ENCODE measurements at places on chromosomes 4 and X.
A peak's percentile ranks its signal among the peaks of the same experiment; 100 is the strongest.

DNA sequence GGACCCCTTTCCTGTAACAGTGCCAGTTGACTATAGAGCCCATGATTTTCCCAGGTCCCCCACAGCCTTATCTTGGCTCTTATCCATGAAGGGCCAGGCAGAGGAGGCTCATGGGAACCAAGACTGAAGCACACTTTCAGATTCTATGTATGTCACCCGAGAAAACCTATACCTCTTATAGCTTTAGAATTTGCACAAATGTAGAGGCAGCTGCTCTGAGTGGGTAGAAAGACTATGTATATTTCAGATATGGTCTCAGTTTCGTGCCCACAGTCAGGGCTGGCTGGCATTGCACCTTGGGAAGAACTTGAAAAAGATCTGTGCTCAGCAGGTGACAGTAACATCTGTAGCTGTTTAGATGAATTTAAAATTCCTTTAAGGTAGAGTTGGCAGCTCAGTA lies 8.3 kb upstream of the LNX1 start:
- no peak for DNase-seq

GRCh38 chr4:155611501-155611900 lies 55.1 kb upstream of the GUCY1A1 start:
- no peak for DNase-seq

DNA sequence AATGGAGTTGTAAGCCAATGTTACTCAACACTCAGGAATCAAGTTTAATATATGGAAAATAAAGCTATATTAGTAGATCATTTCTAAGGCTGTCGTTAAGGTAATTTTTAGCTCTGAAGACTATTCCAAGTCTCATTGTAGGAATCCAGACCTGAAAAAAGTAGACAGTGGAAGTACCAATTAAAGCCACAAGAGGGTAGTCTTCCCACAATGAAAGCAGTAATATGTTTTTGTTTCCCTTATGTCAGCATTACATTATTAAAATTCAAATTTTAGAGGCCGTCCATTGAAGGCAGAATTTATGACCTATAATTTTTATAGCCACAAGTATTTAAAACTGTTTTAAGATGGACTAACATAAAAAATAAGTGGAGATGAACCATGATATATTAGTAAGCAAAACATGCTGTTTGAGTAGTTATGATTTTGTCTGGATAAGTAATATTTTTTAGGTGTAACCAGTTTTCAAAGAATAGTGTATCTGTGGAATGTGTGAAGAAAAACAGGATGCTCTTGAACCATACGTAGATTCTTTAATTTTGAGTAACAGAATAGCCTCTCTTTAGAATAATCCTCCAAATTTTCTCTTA lies 372.6 kb upstream of the TECRL start:
- DNase-seq: no peak

GRCh38 chr4:153325558-153325957 lies 18.9 kb upstream of the MND1 start:
- DNase-seq: no peak

DNA sequence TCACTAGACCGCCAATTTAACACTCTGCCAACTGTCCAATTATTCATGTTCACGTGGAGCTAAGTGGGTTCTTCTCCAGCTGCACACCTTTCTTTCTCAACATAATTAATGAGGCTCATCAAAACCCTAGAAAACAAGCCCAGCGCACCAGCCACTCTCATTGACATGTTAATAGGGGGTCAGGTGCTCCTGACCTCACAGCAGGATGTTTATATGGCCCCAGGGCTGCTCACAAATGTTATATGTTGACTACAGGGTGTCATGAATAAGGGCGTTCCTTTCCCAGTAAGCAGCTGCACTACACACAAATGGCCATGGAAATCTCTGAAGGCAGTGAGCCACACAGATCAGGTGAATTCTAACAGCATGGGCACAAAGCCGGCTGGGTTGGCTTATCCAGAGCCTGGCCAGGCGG lies 209.8 kb downstream of the MGST2 start:
- DNase-seq: no peak

GRCh38 chr4:4875147-4875546 lies 15.7 kb downstream of the MSX1 start:
- DNase-seq: no peak

DNA sequence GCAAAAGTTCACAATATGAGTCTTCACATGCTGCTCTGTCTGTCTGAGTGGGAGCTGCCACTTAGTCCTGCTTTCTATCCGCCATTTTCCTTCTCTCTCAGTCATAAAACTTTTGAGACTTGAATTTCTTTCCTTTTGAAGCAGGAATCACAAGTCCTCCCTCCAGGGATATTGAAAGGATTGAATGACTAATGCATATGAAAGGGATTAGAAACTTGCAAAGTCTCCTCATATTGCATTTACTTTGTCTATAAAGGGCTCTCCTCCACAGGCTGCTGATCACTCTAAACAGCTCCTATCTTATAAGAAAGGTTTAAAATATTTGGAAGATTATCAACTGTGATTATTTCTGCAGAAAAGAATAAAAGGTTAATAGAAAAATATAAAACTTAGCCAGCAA lies 879.1 kb downstream of the ARAP2 start:
- DNase-seq: no peak

- peak; percentile 9 for DNase-seq
These were observed 10.2 kb upstream of the TMEM156 start for GRCh38 chr4:39042366-39042765.

GRCh38 chr4:42330002-42330592 lies 67.2 kb upstream of the SHISA3 start:
- DNase-seq: no peak

DNA sequence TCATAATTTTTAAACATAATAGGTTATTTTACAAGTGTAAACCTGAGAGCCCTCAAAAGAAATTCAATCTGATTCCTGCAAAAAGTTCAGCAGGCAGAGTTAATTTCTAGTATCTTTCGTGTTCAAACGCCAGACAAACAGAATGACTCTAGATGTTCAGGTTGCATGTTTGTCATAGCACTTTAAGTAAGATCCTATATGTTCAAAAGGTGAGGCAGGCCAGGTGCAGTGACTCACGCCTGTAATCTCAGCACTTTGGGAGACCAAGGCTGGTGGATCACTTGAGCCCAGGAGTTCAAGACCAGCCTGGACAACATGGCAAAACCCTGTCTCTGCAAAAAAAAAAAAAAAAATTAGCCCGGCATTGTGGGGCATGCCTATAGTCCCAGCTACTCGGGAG lies 1.1 kb upstream of the RASSF6 start:
- DNase-seq: no peak

All from caudate nucleus (tissue), 63 donors.